ENCODE measurements at places on chromosomes 3 and 15. TPM values are rescaled to one million over a fixed set of nuclear protein-coding genes. Genes with fewer than 3 reads are reported as not detected.

ZNF385D gene
- not detected for total RNA-seq

SCAANT1 gene
- total RNA-seq: not detected

PRRT3 gene
- 4.3 TPM for total RNA-seq

CCR1 gene
- not detected for total RNA-seq

ARIH1 gene
- 142 TPM for total RNA-seq

ACKR4 gene
- total RNA-seq: 3.8 TPM

CD80 gene
- not detected for total RNA-seq

TUBGCP5 gene
- total RNA-seq: 40.8 TPM

EFCC1 gene
- total RNA-seq: not detected

B3GNT5 gene
- total RNA-seq: not detected

- DNase-seq: peak; percentile 30
Measured at GRCh38 chr3:189820365-189820720, 189.2 kb downstream of the TP63 start.

DNA sequence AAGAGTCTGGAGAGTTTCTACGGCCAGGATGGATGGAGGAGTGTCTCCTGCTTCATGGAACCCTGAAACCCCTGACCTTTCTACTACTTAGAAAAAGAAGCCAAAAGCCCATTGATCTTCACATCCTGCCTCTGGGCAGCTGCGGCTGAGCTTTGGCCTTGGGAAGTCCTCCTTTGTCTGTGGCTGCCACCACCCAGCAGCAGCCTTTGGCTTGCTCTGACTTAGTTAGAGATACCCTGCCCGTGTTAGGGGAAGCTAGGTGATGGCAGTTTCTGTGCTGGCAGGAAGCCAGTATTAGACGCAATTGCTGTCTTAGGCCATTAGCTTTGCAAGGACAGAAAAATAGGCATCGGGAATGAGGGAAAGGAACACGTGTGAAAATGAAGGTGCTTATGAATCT is 18.8 kb downstream of the APH1B start:
- no peak for DNase-seq

GRCh38 chr3:65540666-65541065 is 498.1 kb downstream of the MAGI1 start:
- DNase-seq: no peak

- no peak for DNase-seq
Measured at GRCh38 chr3:37765591-37766488, 95.8 kb upstream of the CTDSPL start.

- DNase-seq: peak; percentile 60
Measured at GRCh38 chr3:54853573-54854404, 74.1 kb downstream of the LRTM1 start.

DNA sequence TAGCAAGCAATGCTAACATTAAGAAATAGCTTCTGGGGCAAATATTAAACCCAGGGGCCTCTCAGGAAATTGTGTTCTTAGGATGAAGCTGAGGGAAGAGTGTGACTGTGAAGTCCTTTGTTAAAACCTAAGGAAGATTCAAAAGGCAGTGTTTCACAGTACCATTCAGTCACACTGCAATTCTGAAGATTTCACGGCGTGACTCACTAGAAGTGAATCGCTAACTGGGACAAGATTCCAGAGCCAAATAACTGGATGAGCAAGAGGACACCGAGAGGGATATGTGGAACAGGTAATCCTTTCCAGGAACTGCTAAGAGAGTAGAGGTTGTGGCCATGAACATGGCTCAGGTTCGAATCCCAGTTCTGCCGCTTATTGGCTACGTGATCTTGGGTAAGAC is 61.8 kb upstream of the SMAD3 start:
- DNase-seq: no peak

DNA sequence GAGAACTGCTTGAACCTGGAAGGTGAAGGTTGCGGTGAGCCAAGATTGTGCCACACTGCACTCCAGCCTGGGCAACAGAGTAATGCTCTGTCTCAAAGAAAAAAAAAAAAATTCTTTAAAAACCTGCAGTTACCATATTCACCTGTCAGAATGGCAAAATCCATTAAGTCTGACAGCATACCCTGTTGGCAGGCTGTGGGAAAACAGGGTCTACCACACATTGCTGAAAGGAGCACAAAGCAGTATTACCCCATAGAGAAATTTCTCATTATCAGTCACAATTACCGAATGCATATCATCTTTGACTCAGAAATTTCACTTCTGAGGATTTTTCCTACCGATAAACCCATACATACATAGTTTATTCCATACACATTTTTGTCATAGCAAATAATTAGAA is 264.1 kb upstream of the SLCO3A1 start:
- DNase-seq: no peak

DNA sequence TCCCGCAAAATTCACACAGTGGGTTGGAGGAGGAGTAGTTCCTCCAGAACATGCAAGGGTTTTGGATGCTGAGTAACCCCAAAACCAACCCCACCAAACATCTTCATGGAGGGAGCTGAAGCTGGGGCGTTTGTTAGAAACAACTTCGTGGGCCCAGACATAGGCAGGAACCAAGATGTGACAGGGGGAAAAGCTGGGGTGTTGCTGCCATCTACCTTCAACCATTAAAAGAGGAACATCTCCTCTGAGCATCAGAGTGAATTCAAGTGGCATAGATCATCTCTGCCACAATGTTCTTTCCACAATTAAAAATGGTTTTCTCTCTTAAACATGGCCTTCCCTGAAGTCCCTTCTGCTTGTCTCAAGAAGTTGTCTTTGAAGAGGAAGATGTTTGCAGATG is 20.5 kb downstream of the SIDT1 start:
- DNase-seq: peak; percentile 26

GRCh38 chr15:68304589-68305337 is 27.2 kb downstream of the FEM1B start:
- no peak for DNase-seq

DNA sequence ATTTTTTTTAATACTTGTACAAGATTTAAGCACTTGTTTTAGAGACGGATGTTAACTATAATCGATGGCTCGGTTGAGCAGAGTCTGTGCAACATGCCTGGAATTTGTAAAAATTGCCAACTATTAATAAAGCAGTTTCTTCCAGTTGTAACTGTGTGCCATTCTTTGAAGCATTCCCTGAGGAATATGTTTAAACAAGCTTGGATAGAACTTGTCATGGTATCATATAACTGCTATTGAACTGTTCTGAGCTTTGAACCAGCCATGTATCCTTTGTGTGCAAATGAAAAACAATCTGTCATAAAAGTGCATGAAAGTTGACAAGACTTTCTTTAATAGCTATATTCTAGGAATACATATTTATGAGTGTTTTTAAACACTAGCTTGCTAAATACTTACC is 45.8 kb upstream of the UBE2E2 start:
- DNase-seq: no peak

DNA sequence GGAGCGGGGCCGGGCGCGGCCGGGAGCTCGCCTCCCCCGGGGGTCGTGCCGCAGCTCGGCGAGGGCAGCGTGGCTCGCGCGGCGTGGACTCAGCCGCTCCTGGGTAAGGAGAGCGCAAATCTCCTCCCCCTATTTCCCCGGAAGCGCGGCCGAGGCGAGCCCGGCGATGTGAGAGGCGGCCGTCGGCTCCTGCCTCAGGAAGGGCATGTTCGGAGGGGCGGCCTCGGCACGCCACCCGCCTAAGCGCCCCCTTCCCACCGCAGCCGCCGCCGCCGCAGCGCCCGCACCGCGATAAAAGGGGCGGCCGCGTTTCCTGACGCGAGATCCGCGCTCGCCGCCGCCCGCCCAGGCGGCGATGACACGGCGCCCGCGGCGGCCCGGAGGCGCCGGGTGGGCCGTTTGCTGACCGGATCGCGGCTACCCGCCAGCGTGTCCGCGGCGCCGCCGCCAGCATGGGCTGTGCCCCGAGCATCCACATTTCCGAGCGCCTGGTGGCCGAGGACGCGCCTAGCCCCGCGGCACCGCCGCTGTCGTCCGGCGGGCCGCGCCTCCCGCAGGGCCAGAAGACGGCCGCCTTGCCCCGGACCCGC is at the start of gene PDE8A:
PDE8A (plus strand) TSS at position 146 of the 590 bp plus-strand sequence; CDS start at position 453, 307 bp downstream.
- peak; percentile 64 for DNase-seq

DNA sequence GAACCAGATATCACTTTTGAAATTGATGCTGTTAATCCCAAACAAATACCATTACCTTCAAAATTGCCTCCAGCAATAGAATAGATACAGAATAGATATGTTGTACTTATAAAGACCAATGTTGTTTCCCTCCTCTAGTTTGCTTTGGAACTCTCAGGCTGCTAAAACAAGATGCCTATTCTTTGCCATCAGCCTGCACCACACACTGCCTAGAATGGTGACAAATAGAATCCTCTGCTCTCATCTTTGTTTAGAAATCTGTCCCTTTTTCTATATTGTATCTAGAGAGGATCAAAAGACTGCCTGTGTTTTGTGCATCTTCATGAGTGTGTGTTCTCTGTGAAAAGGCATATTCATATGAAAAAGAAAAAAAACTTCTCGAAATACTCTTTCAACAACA is 349.2 kb upstream of the CCDC54 start:
- DNase-seq: no peak

- DNase-seq: no peak
Measured at GRCh38 chr3:38585791-38586420, 63.6 kb downstream of the SCN5A start.

DNA sequence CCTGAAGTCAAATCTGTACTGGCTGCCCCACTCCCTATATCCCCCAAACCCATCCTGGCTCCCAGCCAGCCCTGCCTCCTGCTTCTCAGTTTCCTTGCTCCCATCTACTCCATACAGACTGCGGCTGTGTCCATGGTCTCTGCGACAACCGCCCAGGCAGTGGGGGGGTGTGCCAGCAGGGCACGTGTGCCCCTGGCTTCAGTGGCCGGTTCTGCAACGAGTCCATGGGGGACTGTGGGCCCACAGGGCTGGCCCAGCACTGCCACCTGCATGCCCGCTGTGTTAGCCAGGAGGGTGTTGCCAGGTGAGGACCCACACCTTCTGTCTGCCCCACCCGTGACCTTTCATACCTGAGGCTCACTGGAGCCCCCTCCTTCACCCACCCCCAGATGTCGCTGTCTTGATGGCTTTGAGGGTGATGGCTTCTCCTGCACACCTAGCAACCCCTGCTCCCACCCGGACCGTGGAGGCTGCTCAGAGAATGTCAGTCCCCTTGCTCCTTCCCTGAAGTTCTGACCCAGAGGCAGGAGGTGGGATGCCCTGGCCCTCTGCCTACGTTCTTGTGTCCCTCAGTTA is 14.7 kb downstream of the STAB1 start:
- peak; percentile 41 for DNase-seq

DNA sequence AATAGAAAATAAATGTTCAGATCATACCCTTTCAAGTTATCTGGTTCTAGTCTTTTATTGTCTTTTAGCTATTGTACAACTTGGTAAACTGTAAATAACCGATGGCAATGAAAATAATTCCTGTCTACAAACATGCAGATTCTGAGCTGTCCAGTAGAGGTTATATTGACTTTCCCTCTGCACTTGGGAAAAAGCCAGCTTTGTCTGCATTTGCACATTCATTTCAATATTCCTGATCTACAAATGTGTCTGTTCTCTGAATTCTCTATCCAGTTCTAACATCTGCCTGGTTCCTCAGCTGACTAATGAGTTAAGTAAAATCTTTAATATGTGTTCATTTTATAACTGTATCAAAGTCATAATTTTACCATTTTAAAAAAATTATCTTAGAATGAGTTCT is 408.5 kb downstream of the ERC2 start:
- no peak for DNase-seq

DNA sequence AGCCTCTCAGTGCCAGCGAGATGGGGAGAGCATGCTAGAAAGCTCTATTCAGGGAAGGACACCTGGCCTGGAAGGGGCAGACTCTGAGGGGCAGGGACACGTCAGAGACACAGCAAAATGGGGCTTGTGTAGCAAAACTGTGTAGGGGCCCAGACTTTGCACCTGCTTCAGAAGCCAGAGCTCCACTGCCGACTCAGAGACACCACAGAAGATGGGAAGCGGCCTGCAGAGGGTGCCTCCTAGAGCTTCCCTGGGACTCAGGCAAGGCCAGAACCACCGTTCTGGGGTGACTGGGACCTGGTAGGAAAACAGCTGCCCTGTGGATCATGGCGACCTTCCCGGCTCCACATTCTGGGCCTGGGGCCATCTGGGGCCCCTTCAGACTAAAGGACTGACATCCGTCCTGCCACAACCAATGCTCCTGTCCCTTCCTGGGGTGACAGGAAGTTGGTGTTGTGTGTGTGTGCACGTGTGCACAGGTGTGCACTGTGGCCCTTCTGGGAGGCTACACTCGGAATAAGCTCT is 17.4 kb upstream of the TKT start:
- DNase-seq: peak; percentile 16

DNA sequence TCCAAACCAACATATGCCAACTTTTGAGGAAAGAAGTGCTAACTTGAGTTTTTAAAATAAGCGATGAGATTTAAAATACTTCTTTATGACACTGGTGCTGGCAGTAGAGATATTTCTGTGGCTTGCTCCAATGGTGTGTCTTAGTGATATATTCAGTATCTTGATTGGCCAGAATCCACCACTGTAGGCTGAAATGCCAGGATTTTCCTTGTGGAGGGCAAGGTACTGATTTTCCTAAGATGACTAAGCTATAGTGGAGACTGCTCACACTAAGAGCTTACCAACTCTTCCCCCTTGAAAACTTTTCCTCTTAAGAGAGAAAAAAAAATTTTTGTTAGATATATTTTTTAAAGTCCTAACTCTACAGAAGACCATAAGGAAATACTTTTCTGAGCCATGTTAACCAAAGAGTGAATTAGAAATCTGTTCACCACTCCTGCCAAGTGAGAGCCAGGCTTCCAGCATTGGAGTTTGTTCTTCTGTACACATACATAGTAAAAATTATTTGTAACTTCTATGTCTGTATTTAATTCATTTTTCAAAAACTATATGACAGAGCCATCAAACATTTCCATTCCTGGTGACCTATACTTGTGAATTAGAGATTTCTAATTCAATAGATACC is 109.1 kb downstream of the PPP2R3A start:
- no peak for DNase-seq

DNA sequence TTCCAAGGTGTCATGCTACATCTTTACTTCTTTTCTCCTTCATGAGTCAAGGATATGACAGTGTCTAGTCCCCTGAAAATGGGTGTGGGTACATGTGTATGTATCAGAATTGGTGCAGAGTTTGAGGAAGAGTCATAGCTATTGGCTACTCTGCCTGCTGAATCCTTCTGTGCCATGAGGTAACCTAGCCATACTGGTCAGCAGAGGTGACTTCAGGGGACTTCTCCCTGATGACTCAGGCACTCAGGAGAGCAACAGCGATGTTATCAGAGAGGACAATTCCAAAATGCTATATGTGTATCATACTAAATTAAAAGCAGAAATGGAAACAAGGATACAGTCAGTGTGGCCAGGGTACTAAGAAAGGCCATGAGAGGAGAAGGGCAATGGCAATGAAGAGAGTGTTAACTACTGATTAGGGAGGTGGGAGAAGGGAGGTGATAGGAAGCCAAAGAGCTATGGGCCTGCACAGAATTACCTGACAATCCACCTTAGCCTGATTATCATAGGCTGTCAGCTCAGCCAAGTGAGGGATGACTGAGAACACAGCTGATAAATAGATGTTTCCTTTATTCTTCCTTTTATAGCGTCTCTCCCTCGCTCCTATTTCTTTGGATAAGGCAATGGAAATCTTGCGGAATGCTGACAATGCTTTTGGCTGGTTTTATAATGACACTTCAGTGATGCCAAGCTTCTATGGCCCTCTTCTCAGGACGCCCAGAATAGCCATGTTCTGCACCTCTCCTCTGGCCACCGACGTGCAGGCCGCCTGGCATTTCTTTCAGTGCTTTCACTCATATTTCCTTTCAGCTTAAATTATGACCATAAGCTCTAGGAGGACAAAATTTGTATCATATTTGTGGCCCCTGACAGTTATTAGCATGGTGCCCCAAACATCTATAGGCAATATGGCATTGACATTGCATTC is 90.6 kb downstream of the FGF12 start:
- DNase-seq: no peak

GRCh38 chr15:38698254-38698653 is 133.6 kb upstream of the RASGRP1 start:
- DNase-seq: no peak

- DNase-seq: peak; percentile 82
Measured at GRCh38 chr3:10198761-10199649, 34.3 kb downstream of the IRAK2 start.
